Hypothalamus (tissue), 51 donors: ENCODE measurements at places on chromosomes 5 and 9.
A peak's percentile ranks its signal among the peaks of the same experiment; 100 is the strongest.

GRCh38 chr5:155978850-155979249 lies 348.1 kb upstream of the SGCD start:
- DNase-seq, result no peak

GRCh38 chr9:69237702-69238295 lies 63.7 kb downstream of the TJP2 start:
- DNase-seq, result no peak

DNA sequence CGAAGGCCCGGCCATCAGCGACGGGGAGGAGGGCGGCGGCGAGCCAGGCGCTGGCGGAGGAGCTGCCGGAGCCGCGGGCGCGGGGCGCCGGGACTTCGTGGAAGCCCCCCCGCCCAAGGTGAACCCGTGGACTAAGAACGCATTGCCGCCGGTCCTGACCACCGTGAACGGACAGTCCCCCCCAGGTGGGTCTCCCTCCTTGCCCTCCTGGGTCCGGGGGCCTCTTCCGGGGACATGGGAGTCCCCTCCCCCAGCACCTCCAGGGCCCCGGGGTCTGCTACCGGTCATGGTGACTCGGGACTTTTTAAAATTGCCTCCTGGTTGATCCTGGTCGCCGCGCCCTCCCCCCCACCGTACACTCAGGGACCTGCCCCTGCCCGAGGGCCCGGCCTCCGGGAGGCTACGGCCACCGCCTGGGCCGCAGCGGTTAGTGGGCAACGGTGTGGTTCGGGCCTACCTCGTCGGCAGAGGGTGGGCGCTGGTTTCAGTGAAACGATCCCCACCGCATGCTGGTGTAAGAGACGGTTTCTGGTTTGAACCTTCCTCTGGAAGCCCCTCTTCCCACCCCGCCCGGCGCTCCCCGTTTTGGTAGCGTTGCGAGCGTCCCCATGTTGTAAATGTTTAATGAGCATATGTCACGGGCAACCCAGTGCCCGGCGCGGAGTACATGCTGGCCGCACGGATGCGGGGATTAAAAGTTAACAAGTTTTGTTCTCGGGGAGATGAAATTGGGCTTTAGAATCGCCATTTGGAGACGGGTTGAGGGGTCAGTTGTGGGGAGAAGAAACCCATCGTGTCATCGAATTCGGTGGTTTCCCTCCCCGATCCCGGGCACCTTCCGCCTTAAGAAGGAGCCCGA lies 1.1 kb downstream of the LARP1 start:
- DNase-seq, result no peak

GRCh38 chr5:128905568-128906110 lies 59.6 kb upstream of the SLC27A6 start:
- DNase-seq, result peak; percentile 3

DNA sequence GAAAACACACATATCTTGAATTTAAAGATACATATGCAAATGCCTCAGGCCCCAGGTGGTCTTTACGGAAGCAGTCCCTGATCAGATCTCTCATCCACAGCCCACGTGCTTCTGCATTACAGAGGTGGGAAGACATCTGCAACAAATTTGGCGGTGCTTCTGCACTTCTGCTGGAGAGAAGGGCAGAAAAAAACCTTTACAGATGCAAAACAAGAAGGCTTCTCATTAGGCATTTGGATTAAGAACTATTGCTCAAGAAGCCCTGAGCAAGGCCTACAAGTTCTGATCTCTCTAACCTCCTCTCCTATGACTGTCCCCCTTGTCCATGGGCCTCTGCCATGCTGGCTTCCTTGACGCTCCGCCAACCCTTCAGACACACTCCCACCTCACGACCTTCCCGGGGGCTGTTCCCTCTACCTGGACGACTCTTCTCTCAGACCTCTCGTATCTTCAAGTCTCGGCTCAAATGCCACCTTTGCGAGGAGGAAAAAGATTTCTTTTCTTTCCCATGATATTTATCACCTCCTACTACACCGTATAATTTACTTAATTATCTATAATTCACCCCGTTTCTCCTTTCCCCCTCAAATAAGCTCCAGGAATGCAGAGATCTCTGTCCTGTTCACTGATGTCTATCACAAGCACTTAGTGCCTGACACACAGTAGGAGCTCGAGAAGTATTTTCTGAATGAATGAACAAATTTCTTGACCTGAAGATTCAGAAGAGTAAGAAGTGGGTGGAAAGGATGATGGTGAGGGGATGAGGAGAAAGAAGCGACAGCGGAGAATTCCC lies 1.1 kb downstream of the MTMR12 start:
- DNase-seq, result no peak

DNA sequence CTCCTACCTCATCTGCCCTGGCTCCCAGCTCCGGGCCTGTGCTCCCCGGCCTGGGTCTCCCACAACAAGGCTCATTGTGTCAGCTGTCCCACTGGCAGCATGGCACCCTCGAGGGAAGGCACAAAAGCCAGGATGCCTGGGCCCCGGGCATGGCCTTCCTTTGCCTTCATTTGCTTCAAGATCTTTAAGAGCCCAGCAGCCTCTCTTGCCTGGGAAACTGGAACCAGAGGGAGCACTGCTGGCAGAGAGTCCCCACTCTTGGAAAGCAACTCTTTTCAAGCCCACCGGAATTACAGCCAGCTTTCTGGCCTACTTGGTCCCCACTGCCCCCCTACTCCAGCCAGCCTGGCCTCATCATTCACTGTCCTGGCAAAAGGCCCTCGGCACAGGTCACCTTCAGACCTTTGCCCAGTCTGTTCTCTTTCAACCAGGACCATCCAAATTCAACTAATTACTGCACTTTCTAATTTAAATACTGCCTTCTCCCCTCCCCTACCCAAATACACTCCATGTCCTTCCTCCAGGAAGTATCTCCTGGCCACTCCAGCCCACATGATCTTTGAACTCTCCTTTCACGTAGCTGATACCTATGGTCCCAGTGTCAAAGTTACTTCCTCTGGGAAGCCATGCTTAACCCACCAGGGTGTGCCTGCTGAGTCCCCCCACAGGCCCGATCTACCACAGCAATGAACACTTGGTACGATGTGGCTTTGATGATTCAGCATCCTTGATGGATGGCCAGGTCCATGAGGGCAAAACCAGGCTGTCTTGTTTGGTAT lies 8.9 kb downstream of the ZER1 start:
- no peak for DNase-seq

- DNase-seq, result peak; percentile 99
Observed at GRCh38 chr9:81689343-81690175, at the start of gene TLE1. TLE1 (minus strand) TSS chr9:81689547; CDS start chr9:81688240, 1,307 bp downstream.

DNA sequence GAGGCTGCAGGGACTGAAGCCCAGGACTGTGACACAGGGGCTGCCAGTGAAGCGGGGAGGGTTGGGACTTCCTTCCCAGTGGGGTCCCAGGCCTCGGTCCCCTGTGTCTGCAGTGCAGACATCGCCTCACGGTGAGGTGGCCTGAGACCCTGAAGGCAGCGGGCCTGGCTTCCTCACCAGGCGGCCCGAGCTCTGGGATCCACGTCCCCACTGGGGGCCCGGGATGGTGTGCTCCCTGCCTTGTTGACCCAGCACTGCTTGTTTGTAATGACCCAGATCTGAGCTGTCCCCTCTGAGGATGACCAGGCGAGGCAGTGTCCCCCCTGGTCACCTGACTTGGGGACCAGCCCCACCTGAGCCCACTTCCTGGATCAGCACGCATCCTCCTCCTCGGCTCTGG lies 53.1 kb downstream of the COL5A1 start:
- DNase-seq, result no peak

GRCh38 chr5:153130296-153130695 lies 360.2 kb upstream of the GRIA1 start:
- no peak for DNase-seq

- no peak for DNase-seq
Observed at GRCh38 chr5:101440173-101440572, 537.1 kb upstream of the ST8SIA4 start.

DNA sequence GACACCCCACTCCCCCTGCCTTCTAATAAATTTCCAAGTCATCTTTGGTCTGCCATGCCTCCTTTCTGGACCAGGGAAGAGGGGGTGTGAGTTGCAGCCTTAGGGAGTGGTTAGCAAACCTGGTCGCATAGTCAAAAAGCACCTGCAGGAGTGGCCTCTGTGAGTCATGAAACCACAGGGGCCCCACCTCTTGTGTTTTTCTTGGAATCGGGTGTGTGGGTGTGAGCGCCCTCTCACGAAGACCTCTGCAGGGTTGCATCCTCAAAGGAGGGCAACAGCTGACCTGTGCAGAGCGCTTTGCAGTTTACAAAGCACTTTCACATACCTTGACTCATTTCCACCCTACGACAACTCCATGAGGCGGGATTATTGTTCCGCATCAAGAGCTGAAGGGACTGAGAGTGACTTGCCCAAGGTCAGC lies 36.8 kb upstream of the TEX48 start:
- no peak for DNase-seq

DNA sequence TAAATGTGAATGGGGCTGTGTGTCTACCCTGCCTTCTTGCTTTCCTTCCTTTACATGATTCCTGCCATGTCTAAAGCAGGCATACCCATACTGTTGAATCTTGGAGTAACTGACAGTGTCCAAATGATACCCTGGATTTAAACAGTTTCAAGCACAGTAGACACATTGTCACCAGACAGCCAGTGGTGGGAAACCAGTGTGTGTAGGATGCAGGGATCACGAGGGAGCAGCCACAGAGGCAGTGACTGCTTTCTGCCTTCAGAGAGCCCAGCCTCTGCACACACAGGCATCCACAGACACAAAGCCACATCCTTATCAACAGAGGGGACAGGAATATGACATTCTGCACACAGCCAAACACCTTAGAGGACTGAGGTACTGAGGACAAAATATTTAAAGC lies 184.2 kb upstream of the TBCA start:
- no peak for DNase-seq

DNA sequence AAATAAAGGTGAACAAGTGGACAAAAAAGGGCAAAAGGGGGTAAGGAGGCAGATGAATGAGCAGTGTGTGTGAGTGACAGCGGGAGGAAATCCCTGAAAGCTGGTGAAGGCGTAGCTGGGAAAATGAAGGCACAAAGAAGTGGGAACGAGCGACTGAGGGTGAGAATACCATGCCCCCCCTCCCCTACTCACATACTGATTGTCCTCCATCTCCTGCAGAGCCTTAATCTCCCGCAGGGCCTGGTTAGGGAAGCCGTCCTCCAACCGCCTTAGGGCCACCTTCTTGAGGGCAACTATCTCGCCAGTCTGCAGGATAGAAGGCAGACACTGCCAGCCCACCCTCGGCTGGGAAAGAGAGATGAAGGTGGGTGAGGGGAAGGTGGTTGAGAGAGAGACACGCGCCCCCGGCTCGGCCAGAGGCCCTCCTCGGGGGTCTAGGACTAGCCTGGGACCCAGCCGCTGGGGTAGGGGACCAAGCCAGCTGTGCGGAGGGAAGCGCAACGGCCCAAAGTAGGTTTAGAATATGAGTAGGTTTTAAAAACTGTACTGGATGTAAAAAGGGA lies 522 bp downstream of the CDK20 start:
- DNase-seq, result no peak

DNA sequence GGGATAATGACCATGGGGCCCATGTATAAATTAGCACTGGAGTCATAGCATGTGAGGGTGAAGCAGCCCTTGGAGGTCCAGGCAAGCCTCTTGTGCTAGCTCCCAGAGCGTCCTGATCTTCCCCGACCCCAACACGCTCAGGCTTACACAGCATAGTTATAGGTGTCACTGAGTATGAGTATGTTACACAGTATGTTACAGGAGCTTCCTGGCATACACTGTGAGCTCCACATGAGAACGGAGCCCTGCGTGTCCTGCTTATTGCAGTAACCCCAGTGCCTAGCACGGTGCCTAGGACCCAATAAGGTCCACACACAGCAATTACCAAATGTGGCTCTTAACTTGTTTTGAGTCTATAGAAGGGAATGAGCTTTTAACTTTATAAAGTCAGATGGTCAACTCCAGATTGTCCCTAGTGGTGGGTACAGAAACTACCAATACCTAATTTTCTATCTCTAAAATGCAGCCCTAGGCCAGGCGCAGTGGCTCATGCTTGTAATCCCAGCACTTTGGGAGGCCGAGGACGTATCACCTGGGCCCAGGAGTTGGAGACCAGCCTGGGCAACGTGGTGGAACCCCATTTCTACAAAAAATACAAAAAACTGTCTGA lies 64.1 kb downstream of the PLAC8L1 start:
- no peak for DNase-seq

- DNase-seq, result no peak
Observed at GRCh38 chr5:75637949-75638348, 26.7 kb downstream of the ANKDD1B start.

DNA sequence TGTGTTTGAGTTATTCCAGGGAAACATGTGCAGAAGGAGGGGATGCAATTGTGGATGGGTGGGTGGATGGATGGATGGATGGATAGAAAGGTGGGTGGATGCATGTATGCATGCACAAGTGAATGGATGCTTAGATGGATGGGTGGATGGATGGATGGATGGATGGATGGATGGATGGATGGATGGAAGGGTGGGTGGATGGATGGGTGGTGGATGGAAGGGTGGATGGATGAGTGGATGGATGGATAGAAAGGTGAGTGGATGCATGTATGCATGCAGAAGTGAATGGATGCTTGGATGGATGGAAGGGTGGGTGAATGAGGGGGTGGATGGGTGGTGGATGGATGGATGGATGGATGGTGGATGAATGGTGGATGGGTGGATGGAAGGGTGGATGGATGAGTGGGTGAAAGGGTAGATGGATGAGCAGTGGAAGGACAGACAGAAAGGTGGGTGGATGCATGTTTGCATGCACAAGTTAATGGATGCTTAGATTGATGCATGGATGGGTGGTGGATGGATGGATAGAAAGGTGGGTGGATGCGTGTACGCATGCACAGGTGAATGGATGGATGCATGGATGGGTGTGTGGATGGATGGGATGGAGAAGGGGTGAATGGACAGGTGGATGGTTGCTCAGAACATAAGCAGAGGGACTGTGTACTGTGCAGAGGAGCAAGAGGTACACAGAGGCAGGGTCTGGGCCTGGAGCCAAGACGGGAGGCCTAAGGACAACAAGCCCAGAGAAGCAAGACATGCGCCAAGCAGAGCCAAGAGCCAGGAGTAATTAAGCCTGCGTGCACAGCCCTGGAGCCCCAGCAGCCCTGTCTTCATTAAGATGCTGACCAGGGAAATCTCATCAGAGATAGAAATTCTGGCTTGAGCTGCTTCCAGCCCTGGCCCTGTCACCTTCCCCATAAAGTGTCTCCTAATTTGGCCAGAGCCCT lies 84.6 kb upstream of the PPP1R26 start:
- DNase-seq, result no peak

DNA sequence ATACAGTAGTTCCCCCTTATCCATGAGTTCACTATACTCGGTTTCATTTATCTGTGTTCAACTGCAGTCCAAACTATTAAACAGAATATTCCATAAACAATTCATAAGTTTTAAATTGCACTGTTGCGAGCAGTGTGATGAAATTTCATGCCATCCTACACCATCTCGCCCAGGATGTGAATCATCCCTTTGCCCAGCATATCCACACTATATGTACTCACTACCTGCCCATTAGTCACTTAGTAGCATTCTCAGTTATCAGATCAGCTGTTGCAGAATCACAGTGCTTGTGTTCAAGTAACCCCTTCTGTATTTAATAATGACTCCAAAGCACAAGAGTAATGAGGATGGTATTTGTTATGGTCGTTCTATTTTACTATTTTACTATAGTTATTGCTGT lies 51.5 kb downstream of the SHOC1 start:
- no peak for DNase-seq

- DNase-seq, result no peak
Observed at GRCh38 chr5:54538156-54538555, 20.6 kb downstream of the SNX18 start.
